ENCODE measurements at places on chromosomes 1 and 21.

DNA sequence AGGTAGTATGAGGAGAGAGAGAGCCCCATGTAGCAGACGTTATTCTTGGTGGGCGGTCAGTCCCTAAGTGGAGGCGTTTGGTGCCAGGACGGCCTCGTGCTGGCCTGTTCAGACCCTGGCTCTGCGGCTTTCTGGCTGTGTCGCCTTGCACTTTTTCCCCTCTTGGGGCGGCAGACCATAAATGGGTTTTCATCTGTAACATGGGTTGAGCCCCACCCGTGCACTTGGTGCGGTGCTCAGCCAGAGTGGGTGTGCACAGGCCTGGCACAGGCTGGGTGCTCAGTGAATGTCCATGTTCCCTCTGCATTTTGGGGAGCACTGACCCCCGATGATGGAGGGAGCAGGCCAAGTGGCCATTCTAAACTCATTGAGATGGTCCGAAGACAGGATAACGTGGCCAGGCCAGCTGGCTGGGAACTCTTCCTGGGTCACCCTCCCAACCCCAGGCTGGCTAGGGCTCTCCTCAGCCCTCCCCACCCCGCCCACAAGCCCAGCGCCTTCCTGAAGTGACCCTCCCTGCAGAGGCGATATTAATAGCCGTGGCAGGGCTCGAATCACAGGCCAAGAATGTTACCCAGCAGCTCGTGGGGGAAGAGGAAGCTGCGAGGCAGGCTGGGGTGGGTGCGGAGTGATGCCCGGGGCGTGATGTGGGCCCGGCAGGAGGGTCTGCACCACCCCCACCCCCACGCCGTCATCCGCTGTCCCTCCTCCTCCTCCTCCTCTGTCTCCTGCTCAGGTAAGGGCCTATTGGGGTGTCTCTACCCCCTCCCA, 78.5 kb downstream of the ARHGEF10L start:
- DNase-seq = no peak

DNA sequence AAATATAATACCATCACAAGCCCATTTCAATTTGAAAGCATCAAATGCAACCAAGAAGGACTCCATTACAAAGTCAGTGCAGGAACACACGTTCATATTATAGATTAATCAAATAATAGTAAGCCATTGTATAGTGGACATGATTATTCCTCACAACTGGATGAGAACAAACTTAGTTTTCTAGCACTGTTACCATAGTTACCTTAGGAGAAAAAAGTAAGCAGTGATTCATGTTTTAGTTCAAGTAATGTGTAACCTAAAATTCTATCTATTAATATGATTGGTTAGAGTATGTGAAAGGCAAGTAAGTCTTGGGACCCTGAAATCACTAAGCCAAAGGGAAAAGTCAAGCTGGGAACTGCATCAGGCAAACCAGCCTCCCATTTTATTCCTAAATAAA, 15.2 kb downstream of the SSX2IP start:
- DNase-seq = no peak

DNA sequence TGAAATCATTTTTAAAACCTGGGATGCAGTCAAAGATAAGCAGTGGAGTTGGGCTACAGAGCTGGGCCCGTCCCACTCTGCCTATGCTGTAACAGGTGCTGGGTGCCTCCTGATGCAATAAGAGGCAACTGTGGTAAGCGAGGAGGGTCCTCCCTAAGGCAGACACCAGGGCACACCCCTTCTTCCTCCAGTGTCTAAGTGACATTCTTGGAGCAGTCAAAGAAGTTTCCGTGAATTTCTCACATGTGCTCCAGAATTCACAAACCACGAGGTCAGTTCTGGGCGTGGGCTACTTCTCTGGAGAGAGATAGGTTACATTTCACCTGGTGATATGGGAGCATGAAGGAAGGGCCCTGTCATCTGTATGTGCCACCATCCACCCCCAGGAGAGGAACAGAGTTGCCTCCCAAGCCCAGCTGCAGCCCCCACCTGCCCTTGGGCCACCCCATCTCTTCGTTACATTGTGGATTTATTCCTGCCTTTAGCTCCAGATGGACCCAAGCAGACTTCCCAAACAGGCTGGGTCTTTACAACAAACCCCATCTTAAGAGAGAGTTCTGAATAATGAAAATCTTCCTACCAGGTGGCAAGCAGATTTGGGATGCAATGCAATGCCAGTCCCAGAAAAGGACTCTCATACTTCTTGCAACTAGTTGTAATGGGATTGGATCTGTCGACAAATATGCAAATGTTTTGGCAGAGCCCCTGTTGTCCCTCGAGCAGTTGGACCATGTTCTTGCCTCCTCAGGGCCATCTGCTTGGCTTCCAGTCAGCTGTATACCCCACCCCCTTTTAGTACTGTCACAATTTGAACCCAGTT, 82.5 kb upstream of the CNTN2 start:
- no peak for DNase-seq

DNA sequence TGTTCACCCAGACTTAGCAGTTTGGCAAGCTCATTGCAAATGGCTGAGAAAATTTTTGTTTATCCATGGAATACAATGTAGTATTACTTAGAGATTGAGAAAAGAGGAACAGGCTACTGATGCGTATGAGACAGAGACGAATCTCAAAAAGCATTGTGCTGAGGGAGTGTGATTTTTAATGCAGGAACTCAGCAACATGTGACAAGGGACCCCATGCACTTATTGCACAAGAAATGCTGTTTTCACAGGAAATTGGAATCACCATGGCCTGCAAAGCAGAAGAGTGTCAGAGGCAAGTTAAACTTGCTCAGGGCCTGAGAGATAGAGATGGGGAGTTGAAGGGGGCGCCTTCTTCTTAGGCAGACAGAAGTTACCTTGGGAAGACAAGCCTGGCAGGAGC, 32.6 kb upstream of the TLR5 start:
- DNase-seq = no peak

GRCh38 chr1:216500273-216500967, 77.2 kb upstream of the USH2A start:
- DNase-seq = no peak

GRCh38 chr1:246355411-246356230, 151.5 kb downstream of the SMYD3 start:
- no peak for DNase-seq

GRCh38 chr1:183023146-183023600, at the start of gene LAMC1:
LAMC1 (plus strand) TSS chr1:183023420; CDS start chr1:183023717, 297 bp downstream.
- no peak for DNase-seq

DNA sequence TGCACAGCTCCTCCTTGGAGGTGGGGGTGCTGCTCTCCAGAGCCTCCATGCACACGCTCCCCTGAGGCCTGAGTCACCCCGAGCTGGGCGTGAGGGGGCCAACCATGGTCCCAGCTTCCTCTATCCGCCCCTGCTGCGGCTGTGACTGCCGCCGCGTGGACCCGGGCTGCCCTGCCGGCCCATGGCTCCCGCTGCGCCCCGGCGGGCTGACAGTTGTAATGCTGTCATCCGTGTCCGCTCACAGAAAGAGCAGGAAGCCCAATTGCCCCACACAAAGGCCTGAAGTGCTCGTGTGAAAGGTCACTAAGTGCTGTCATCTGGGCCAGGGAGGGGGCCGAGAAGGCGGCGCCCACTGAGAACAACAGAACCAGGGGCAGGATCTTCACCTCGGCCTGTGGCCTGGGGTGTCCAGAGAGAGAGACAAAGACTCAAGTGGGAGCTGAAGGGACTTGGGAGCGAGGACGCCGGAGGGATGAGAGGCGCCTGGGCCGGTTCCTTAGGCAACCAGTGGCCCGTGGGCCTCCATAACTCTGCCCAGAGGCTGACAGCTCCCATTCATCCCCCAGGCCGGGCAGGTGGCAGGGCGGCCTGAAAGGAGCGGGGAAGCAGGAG, 31.5 kb downstream of the OLIG1 start:
- no peak for DNase-seq

DNA sequence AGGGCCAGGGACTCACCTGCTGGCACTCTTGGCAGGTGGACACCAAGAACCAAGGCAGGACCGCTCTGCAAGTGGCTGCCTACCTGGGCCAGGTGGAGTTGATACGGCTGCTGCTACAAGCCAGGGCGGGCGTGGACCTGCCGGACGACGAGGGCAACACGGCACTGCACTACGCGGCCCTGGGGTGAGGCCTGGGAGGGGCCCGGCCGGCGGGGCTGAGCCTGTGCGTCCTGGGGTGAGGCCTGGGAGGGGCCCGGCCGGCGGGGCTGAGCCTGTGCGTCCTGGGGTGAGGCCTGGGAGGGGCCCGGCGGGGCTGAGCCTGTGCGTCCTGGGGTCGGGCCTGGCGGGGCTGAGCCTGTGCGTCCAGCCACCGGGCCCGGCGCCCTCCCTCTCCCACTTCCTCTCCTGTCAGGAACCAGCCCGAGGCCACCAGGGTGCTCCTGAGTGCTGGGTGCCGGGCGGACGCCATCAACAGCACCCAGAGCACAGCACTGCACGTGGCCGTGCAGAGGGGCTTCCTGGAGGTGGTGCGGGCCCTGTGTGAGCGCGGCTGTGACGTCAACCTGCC, 4.6 kb upstream of the MMP23B start:
- DNase-seq = no peak

DNA sequence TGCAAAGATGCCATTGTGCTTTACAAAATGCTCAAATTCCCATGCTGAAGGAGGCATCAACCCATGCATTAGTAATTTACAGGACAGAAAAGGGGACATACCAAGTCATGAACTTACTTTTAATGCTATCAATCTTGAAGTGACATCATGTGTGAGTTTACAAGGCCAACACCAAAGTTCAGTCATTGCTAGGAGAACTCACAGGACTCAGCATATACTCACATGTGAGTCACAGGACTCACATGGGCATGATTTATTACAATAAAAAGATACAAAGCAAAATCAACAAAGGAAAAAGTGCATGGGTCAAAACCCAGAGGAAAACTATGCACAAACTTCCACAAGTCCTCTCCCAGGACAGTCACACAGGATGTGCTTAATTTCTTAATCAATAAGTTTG, 1656.0 kb downstream of the MRPL39 start:
- DNase-seq = no peak

DNA sequence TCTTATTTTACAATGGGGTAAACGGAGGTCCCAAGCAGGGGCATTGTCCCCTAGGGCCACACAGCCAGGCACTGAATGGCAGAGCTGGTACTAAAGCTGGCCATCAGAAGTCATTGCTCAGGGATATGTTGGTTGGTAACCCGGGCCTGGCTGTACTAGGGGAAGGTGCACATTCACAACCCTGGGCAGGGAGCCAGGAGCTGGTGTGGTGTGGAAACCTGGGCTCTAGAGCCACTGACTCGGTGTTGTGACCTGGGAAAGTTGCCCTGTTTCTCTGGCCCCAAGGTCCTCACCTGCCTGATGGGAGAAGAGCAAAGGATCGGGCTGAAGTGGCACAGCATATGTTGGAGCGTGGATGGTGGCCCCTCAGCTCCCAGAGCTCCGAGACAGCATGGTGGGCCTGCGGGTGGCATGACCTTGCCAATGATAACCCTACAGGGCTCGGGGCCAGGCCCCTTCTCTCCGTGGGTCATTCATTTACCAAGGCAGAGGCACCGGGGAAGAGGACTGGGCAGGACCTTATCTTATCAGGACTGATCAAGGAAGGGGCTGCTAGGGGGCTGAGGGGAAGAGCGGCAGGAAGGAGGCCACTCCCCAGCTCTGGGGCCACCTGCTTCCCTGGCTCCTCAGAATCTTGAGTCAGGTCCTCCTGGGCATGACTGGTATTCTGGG, 274.1 kb downstream of the TRABD2B start:
- DNase-seq = no peak

GRCh38 chr1:33007190-33008050, 29.3 kb downstream of the AK2 start:
- peak; percentile 75 for DNase-seq

DNA sequence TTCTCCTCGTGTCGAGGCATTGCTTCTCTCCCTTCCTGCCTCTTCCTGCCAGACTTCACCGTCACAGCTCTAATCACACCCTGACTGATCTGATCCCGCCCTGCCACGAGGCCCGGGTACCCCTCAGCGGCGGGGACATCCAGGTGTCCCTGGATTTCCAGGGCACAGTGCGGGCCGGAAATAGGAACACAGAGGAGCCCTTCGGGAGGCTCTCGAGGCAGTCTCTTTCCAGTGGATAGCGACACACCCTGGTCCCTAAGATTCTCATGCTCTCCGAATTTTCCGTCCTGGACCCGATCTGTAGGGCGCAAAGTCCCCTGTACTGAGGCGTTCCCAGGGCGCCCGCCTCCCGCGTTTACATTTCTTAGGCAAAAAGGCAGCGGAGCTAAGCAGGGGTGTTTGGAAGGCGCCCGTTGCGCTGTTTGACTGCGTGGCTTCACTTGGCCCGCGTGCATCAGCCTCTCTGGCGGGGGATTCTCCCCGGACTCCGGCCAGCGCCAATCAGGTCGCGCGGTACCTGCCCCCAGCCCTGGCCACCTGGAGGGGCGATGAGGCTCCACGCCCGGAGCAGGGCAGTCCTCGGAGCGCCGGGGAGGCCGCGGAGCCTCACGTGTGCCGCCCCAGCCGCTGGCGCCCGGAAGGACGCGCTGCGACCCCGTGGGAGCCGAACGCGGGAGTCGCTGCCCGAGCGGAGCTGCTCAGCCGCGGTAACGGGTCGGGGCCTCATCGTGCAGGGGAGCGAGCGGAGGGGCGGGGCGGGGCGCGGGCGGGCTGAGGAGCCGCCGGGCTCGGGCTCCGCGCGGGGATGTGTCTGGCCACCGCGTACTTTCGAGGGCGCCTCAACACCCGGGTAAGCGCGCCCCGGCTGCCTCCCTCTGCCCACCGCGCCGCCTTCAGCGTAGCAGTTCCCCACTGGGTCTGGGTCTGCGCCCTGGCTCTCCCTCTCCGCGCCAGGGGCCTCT, at the start of gene FAM163A:
Gene FAM163A (plus strand): TSS at position 575 of the 962 bp plus-strand sequence. CDS start 69,807 bp downstream, outside the sequence.
- no peak for DNase-seq

DNA sequence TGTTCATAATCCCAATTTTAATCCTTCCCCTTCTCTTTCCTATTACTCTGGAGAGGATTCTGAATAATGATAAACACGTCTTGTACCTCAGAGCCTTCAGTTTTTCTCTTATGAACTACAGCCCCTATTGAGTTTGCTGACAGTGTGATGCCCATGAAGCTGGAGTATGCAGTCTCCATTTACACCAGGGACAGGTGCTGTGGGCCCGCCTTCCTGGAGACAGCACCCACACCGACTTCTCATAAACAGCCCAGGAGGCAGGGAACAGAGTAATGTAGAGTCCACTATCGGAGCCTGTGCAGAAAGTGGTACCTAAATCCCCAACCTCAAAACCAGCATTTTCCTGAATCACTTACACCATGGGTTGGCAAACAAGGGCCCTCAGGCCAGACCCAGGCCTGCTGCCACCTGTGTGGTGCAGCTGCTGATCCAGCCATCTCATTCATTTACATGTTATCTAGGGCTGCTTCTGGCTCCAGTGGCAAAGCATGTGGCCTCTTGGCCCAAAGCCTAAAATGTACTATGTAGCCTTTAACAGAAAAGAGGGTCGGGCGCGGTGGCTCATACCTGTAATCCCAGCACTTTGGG, 95.1 kb upstream of the KRTAP19-8 start:
- DNase-seq = no peak

DNA sequence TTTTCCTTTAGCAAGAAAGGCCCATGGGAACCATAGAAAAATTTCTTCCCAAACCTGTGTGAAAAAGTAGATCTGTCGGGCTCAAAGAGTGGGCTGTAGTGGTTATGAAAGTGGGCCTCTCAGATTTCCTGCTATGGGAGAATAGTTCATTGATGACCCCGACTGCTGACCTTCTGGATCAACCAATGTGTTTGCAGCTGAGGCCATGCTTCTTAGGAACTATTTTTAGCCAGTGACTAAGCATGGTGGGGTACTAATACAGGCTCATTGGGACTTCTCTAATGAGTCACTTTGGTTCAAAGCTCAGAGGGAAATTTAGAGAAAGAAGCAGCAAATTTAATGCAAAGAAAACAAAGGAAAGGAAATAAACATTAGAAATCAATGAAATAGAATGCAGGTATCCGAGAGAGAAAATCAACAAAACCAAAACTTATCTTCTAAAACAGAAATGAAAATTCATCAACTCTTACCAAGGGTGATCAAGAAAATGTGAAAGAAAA, 12.6 kb upstream of the PSMA5 start:
- DNase-seq = peak; percentile 82
